ENCODE measurements at places on chromosomes 16 and 17.

GRCh38 chr16:86044881-86045590 is 146.1 kb downstream of the IRF8 start:
- peak; percentile 19 for DNase-seq

- no peak for DNase-seq
Observed at GRCh38 chr16:85159179-85159980, 47.1 kb upstream of the CIBAR2 start.

DNA sequence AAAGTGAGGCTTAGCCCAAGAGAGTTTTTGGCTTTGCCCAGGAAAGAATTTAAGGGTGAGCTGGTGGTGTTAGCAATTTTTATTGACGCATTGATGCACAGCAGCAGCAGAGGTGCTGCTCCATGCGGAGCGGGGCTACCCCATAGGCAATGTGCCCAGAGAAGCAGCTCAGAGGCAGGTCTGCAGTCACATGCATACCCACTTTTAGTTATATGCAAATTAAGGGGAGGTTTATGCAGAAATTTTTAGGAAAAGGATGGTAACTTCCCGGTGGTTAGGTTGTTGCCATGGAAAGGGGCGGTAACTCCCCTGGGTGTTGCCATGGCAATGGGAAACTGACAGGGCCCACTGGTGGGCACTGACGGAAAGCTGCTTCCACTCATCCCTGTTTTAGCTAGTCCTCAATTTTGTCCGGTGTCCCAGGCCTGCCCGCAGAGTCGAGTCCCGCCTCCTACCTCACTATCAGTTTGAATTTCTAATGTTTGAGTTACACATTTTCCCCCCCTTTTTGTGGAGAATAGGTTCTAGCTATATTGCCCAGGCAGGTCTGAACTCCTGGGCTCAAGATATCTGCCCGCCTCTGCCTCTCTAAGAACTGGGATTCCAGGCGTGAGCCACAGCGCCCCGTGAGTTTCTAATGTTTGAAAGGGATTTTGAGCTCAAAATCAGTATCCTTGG is 10.4 kb upstream of the GJD3 start:
- no peak for DNase-seq

DNA sequence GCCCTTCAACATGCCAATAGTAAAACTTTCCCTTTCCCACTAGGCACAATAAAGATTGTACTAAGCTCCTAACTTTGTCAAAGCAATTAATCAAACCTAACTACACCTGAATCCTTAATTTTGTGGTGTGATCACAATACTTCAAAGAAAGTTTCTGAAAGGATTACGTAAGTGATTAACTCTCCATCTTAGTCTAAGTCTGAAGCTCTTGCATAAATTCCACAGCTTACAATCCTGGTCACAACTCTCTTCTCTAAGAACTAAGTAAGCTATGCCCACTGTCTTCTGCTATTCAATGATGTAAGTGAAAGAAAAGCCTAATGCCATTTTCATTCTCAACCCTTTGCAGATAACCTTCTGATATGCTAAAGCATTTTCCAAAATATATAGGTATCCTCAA is 15.4 kb downstream of the SIAH1 start:
- DNase-seq, result no peak

DNA sequence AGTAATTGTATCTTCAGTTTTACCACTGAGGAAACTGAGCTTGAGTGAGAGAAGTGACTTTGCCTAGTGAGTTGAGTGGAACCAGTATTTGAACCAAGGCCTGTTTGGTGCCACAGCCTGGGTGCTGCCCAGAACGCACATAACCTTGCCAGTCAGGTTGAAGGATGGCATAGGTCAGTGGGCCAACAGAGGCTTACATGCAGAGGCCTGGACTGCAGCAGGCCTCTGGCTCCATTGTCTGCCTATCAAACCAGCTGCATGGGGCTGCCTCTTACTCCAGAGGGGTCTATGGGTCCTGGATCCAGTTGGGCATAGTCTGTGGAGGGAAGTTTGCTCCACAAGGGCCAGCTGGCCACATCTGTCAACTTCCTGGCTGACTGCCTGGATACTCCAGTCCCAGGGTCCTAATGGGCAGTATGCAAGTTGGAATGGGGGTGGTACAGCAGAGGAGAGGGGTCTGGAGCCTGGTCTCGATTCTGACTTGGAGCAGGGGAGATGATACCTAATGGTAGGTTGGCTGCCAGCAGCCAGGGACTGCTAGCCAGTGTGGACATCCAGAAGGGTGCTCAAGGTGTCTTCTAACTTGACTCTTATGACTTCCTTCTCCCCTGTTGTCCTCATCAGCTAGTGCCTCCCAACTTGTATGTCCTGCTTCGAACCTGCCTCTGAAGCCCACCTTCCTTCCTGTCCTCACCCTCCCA is 11.1 kb upstream of the RNF112 start:
- no peak for DNase-seq

- DNase-seq, result no peak
Observed at GRCh38 chr16:74743668-74744299, 30.8 kb downstream of the FA2H start.
